ENCODE measurements at places on chromosomes 1 and 21.

DNA sequence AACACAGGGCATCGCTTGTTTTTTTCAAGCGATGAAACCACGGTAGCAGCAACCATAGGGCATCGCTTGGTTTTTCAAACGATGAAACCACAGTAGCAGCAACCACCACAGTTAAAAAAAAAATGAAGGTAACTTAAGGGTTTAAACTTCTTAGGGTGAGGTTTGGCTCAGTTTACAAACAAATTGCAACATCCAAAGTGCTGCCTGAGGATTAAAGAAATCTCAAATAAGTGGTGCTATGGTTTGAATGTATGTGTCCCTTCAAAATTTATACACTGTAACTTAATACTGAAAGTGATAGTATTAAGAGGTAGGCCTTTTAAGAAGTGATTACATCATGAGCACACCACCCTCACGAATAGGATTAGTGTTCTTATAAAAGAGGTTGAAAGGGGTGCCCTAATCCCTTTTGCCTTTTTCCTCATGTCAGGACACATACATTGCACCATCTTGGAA lies 6.4 kb upstream of the GBP5 start:
- no peak for DNase-seq

GRCh38 chr1:230681599-230681998 lies 32.3 kb downstream of the AGT start:
- no peak for DNase-seq

GRCh38 chr1:82894635-82895034 lies 1093.9 kb downstream of the ADGRL2 start:
- DNase-seq = no peak

- no peak for DNase-seq
Measured at GRCh38 chr1:198925567-198925966, 286.7 kb downstream of the PTPRC start.

DNA sequence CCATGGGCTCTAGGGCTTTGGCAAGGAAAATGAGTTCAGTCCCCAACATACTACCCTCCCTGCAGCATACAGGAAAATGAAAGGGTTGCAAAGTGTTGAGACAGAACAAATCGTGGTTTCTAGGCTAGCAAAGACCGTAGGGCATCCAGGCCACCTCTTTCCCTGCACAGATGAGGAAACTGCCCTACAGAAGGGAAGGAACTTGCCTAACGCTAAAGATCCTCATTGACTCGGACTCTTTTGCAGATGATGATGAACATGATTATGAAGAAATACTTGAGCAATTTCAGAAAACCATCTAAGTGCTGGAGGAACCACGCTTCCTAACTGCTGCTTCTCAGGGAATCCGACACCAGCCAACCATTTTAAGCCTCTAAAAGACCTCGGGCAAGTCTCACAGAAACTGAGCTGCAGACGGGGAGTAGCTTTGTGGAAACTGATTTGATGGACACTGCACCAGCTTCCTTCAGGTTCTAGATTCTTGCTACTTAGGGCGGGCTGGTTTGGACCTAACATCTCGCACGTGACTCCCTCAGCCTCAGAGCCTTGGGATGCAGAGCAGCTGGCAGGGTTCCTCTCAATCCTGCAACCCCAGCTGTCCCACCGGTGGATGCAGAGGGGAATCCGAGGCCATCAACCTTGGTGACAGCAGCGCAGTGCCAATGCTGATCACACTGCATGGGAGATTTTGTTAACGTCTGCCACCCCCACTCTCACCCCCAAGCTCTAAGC lies 13.4 kb downstream of the THEMIS2 start:
- DNase-seq = no peak

GRCh38 chr1:39842030-39842678 lies 41.1 kb downstream of the TRIT1 start:
- no peak for DNase-seq

GRCh38 chr1:13550663-13551062 lies 33.0 kb upstream of the PDPN start:
- no peak for DNase-seq
